ENCODE measurements at places on chromosomes 2 and 18.
A peak's percentile ranks its signal among the peaks of the same experiment; 100 is the strongest.

GRCh38 chr2:207983641-207984042, 41.7 kb downstream of the PLEKHM3 start:
- no peak for DNase-seq

- no peak for DNase-seq
These were observed 34.8 kb downstream of the DNER start for GRCh38 chr2:229679393-229680125.

DNA sequence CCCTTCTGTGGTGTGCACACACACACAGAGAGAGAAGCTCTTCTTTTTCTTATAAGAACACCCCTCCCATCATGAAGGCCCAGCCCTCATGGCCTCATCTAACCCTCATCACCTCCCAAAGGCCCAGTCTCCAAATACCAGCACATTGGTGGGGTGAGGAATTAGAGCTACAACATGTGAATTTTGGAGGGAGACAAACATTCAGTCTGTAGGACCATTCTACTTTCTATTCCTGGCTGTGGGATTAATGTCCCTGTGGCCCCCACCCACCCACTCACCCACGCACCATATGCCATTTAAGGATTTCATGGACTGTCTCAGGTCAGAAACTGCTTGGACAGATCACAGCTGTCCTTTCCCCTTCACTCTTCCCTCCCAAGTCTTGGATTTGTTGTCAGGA, 190.2 kb downstream of the GBX2 start:
- no peak for DNase-seq

DNA sequence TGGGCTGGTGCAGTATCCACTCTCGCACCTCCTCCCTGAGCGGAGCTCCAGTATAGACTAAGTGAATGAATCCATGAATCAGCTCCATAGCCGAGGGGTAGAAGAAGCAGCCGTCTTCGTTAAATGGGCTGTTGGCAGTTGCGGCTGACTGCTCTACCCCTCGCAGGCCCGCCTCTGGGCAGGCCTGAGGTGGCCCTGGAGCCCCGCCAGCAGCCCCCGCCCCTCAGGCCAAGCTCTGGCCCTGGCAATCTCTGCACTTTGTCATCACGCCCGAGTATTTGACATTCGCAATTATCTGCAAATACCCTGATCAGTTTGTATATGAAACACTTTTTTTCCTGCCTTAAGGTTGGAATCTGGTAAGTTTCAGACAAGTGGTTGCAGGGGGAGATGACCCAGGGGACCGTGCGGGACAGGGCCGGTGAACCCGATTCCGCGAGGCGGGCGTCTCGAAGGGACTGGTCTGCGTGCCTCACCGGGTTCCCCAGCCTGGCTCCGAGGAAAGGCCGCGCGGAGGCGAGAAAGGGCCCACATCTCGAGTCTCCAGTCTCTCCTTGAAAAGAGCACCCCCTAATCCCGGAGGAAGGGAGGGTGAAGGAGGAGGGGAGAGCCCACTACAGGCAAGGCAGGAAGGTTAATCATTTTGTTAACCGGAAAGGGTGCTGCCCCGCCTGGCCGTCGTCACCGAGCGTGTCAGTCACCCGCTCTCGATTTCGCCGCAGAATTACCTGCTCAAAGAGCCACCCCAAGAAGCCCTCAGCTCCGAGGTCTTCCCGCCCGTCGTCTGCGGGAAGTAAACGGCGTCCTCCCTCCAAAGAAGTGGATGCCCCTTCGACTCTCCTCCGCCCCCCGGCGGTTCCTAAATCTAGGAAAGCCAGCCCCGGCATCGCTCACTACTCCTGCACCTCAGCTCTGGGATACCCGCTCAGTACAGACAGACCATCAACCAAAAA, 11.1 kb upstream of the SATB2 start:
- peak; percentile 85 for DNase-seq

- DNase-seq = no peak
These were observed 198.2 kb upstream of the SPRED2 start for GRCh38 chr2:65630643-65631042.

- no peak for DNase-seq
These were observed 206.4 kb upstream of the CHAC2 start for GRCh38 chr2:53561155-53561554.

- DNase-seq = no peak
These were observed 265.1 kb downstream of the RND3 start for GRCh38 chr2:150222379-150222778.

GRCh38 chr2:229521576-229521975, 192.8 kb downstream of the DNER start:
- DNase-seq = no peak

- DNase-seq = no peak
These were observed 65.6 kb downstream of the SH3RF3 start for GRCh38 chr2:109194620-109194937.

DNA sequence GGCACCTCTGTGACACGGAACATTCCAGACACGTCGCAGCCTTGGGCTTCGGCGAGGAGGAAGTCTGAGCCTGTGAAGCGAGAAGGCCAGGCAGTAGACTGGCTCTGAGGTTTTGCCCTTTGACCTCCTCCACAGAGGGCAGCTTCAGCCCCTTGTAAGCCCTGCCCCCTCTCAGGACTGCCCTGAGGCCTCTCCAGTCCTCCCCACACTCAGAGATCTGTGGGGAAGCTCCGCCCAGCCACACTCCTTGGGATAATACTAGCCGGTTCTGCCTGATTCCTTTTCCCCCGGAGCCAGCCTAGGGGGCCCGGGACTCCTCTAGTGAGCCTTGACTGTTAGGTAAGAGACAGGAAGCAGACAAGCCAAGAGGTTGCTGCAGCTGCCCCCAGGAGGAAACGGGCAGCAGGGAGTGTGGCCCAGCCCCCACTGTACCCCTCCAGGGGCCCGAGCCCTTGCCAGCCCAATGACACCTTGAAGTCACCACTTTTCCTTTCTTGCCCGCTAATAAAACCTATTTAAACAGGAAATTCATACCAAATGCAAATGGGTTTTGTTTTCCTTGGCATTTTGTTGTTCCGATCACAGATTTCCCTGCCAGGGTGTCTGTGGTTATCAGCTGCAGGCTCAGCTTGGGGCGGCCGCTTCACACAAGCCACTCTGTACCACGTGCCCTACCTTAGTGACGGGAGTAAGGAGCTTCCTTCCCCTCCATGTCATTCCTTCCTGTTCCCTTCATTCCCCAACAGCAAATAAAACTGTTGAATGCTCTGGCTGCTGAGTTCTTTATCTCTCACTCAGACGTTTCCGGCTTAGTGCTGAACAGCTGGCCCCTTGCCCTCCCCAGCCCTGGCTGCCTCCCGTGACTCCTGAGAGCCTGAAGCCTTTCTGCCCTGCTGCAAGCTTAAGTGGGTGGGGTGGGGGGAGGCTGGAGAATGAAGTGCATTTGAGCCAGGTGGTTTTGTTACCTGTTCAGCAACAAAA, 124.7 kb downstream of the CABLES1 start:
- peak; percentile 68 for DNase-seq

GRCh38 chr18:44516450-44516849, 164.2 kb upstream of the SETBP1 start:
- DNase-seq = no peak

GRCh38 chr18:79690586-79691482, 11.2 kb downstream of the CTDP1 start:
- DNase-seq = no peak

DNA sequence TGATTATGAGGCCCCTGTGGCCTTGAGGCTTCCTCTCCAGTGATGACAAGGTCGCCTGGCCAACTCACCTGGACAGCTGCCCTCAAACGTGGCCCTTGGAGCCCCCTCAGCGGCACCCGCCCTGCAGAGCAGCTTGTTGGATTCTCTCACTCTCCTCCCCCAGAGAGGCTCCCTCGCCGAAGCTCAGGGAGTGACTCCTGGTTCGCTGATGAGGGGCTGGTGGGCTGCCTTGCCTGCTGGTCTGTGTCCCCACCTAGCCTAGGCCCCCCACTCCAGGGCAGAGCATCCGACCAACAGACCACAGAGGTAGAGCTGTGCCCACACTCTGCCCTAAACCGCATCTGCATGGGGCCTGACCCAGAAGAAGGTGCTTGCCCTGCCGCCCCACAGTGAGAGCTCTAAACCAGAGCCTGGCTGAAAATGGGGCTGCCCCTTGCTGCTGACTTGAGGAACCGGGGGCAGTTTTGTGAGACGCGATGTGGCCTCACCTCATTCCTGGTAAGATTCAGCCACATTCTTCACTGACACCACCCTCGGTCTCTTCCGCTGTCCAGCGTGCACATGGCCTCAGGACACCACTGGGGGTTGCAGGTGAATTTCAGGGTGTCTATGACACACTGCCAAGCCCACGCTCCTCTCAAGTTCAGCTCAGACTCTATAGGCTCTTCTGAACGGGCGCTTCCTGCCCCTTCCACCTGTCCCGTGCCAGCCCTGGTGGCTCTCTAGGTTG, 131.6 kb downstream of the CABLES1 start:
- no peak for DNase-seq

GRCh38 chr2:3823748-3824147, 120.4 kb downstream of the DCDC2C start:
- no peak for DNase-seq

- no peak for DNase-seq
These were observed 1.7 kb downstream of the CYP27A1 start for GRCh38 chr2:218783688-218784087.

- peak; percentile 92 for DNase-seq
These were observed 27.0 kb upstream of the CASP8 start for GRCh38 chr2:201233192-201233811.

DNA sequence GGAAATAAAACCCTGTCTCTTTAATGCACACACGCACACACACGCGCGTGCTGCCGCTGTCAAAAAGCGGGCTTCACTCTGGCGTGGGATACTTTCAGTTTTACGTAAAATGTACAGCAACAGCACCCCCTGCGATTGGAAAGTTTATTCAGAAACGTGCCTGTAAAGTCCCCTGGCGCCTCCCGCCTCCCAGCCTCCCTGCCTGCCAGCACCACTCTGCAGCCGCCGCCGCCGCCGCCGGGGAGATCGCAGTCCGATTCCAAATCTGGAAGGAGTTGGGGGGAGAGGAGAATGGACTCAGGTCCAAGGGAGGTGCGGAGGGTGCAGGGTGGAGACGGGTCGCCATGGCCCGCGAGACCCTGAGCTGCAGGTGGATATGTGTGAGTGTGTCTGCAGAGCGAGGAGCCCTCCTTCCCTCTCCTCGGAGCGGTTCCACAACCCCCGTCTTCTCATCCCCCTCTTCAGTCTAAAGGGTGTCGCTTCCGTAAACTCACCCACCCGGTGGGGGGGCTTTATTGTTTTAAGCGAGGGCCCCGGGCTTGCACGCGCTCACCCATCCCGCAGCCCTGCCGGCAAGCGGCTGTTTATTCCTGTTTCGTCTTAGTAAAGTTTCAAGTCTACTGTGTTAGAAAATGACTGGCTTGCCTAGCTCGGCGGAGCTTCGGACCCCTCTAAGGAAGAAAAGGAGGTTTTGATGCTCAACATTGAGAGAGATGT, 1.8 kb upstream of the BCL11A start:
- peak; percentile 80 for DNase-seq

DNA sequence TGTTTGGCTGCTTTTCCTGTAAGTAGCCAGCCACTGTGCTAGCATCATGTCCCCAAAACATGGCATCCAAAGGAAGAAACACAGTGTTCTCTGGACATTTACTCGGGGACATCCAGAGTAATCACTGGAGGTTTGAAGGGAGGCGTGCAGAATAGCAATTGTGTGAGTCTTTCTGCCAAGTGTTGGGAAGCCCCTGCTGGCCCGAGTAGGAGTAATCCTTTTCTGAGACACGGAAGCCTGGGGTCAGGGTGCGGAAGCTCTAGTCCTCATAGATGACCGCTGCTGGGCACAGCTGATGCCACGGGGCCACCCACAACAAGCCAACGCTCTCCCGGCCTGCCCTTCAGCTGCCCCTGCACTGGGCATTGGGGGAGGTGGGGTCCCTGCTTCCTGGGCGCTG, 24.8 kb upstream of the HDAC4 start:
- no peak for DNase-seq

DNA sequence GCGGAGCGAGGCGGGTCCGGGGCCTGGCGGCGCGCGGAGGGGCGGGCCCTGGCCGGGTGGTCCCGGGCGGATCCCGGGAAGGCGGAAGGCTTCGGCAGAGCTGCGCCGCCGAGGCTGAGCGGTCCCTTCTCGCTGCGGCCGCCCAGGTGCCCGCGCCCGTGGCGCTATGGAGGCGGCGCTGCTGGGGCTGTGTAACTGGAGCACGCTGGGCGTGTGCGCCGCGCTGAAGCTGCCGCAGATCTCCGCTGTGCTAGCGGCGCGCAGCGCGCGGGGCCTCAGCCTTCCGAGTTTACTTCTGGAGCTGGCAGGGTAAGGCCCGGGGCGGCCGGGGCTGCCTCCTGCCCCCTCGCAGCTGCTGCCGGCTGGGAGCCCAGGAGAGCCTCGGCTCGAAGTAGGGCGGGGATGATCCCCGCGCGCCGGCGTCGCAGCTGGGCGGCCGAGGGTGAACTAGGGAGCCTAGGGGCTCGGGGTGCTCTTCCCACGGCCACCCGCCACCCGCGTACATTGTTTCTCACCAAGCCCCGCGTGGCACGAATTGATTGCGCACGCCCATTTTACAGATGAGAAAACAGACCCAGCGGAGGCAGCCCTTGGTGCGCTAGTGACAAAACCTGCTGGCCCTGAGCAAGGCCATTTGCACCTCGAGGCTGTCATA, at the start of gene SLC66A3:
Gene SLC66A3, plus strand, starts transcription at position 87 of the 655 bp plus-strand sequence. Its CDS starts 80 bp downstream, at position 167.
- DNase-seq = no peak

- no peak for DNase-seq
These were observed 5.3 kb downstream of the TNS1 start for GRCh38 chr2:217997510-217997909.

DNA sequence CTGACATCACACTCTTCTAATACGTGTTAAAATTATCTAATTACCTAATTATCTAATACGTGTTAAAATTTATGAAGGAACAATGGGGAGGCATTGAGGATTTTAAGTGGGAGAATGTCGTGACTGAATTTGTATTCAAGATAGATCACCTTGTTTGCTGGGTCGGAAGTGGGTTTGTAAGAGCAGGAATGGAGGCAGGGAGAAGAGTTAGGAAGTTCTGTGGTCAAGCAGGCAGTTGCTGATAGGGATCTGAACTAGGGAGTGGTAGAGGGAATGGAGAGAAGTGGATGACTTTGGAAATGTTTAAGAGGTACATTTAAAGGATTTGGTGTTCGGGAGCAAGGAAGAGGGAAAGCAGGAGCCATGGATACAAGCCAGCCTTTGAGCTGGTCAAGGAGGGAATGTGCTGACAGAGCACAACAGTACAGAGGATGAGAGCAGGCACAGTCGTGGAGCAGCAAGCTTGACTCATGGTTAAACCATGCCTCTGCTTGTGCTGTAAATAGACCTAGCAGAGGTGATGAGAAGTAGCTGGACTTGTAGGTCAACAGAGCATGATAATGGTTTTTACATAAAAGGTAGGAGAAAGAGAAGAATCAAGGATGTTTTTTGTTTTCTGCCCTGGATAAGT, 16.2 kb downstream of the IL18RAP start:
- no peak for DNase-seq

- no peak for DNase-seq
These were observed 24.6 kb upstream of the B3GNT7 start for GRCh38 chr2:231370749-231371429.

Data from transverse colon (tissue), 4 donors.